ENCODE measurements at places on chromosomes 5 and 9.

DNA sequence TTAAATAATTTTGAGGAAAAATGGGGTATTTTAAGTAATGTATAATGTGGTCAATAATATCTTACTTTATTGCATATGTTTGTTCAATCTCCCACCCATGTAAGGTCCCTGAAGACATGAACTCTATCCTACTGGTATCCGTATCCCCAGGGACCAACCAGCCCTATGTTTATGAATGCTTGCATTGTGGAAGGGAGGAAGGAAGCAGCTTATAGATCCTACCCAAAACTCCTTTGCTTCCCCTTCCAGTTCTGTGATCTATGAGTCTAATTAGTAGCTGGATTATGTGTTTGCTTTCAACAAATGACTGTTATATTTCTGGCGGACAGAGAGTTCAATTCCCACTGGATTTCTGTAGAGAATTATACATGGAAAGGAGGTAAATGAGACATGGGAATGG lies 45.6 kb downstream of the CNTRL start:
- DNase-seq, result no peak

DNA sequence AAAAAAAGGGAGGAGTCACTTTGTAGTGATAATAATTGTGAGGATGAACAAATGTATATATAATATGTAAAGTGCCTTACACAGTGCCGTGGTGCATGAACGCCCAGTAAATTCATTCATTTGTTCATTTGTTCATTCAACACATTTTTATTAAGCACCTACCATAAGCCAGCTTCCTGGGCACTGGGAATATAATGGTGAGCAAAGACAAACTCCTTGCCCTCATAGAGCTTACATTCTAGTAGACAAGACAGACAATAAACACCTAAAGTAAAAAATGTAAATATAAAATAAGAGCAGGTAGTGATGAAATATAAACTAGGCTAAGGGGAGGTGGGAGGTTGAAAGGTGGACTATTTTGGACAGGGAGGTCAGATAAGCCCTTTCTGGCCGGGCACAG lies 32.0 kb downstream of the SPRY4 start:
- no peak for DNase-seq

DNA sequence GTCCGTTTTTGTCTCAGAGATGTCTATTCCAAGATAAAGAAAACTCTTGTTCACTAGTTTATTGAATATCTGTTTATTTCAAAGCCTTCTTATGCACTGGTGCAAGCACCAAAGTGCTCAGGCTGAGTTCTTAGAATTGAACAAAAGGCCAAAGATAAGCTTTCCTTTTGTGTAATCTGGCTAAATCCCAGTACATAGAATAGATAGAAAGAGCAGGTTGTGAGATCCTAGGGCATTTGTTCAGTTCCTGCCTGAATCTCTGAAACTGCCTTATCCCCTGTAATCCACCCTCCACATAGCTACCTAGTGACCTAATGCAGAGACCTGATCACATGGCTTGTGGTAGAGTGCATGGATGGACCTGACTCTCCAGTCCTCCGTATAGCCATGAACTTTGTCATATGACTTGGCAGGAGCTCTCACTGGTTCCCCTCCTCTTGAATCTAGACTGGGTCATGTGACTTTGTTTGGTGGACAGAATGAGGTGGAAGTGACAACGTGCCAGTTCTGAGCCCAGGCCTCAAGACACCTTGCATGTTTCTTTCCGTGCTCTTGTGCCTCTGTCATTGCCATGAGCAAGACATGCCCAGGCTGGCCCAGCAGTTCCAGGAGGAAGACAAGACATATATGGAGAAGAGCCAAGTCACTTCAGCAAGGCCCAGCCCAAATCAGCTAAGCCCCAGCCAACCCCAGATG lies 139.3 kb upstream of the SHB start:
- no peak for DNase-seq

GRCh38 chr5:9069650-9070049 lies 476.2 kb downstream of the SEMA5A start:
- DNase-seq, result no peak

GRCh38 chr5:159091596-159092331 lies 8.0 kb downstream of the EBF1 start:
- DNase-seq, result no peak

DNA sequence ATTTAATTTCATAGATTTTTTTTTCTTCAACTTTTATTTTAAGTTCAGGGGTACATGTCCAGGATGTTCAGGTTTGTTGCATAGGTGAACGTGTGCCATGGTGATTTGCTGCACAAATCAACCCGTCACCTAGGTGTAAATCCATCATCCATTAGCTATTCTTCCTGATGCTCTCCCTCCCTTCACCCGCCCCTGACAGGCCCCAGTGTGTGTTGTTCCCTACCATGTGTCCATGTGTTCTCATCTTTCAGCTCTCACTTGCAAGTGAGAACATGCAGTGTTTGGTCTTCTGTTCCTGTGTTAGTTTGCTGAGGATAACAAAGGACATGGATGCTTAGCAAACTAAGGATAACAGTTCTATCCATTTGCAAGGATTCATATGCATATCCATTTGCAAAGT lies 209.1 kb upstream of the ADCY2 start:
- DNase-seq, result no peak

- no peak for DNase-seq
These were observed 158.5 kb upstream of the CLINT1 start for GRCh38 chr5:158017469-158017868.

- no peak for DNase-seq
These were observed 1173.4 kb upstream of the ACO1 start for GRCh38 chr9:31210978-31211570.

DNA sequence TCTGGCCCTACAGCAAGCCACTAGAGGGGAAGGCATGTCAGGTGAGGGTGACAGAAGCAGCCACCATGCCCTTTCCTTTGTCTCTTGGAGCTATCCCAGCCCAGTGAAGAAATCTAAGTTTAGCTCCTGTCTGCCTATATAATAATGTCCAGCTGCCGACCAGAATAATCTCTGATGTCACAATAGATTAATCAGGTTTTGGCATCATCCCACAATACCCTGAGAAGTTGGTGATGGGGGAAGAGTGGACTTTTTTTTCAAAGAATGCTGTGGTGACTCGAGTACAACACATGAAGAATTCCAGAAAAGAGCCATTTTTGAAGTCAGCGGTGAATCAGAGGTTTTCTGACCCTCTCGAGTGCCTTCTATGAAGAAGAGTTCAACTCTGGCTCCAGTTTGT lies 1.7 kb upstream of the TSLP start:
- no peak for DNase-seq

All from activated CD8-positive, alpha-beta memory T cell treated with anti-CD3 and anti-CD28 coated beads, Interleukin-2, amount 10 ng/mL, durations not matched to agents 7 days and 5 days (primary cell).